Activated CD4-positive, alpha-beta T cell treated with anti-CD3 and anti-CD28 coated beads for 24 hours (primary cell): ENCODE measurements at places on chromosomes 7 and 10.

- DNase-seq, result no peak
Measured at GRCh38 chr7:148116195-148116594, 474.4 kb upstream of the C7orf33 start.

DNA sequence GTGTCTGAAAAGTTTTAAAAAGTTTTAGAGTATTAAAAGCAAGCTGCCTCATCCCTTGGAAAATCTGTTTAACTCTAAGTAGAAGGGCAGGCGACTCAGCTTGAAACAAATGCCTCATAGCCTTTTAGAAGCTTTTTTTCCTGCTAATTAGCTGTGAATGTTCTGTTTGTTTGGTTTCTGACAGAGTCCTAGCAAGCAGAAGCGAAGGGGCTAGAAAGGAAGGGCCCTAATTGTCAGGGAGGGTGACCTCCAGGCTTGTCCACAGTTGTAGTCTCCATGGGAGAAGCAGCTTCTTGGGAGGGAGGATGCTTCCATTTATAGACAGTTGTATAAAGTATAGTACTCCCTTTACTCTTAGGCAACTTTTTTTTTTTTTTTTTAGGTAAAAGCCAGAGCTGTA lies 90.9 kb downstream of the DNAJC1 start:
- no peak for DNase-seq

DNA sequence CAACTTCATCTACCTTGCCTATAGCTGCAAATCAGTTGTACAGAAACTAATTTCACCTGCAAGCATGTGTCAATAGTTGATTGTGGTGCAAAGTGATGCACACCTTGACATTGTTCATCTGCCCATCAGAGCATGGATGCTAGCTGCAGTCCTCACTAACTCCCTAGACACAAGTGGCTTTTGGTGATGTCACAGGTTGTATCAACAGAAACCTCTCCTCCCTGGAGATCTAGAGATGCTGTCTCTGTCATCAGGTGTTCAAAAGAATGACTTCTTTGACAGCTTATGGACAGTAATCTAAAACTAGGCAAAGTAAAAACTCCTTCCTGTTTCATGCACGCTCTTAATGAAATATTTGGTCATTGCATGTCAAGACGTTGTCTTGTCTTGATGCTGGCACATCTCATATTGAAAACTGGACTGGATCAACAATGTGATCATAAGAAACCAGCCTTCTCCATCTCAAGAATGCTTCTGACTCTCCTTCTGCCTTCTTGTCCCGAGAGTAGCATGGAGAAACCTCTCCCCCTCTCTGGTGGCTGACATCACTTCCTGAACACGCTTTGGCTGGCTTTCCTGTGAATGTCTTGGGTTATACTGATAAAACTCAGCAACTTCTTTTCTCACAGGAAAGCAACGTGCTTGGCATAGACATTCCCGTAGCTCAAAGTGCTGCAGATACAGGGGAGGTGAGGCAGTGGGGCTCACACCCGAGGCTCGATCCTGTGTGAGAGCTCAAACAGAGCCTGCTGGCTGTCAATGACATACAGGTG lies 176.2 kb upstream of the CDCA7L start:
- DNase-seq, result no peak

- DNase-seq, result no peak
Measured at GRCh38 chr7:108596560-108596959, 26.9 kb downstream of the DNAJB9 start.

GRCh38 chr7:78953726-78954363 lies 499.6 kb downstream of the MAGI2 start:
- DNase-seq, result no peak

GRCh38 chr10:23884670-23885069 lies 324.3 kb upstream of the KIAA1217 start:
- DNase-seq, result no peak

DNA sequence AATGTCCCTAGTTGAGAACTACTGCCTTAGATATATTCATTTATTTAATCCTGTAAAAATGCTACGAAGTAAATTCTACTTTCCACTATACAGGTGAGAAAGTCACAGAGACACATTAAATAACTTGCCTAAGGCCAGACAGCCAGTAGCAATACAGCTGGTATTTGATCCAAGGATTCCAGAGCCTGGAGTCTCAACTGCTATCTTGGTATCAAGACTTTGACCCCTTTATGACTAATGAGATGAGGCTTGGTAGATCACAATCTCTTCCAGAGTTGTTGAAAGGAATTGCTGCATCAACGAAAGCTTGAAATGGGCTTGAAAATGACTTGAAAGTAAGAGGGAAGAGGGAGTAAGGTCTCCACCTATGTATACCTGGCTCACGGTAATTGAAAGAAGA lies 83.3 kb downstream of the ORC5 start:
- DNase-seq, result no peak

DNA sequence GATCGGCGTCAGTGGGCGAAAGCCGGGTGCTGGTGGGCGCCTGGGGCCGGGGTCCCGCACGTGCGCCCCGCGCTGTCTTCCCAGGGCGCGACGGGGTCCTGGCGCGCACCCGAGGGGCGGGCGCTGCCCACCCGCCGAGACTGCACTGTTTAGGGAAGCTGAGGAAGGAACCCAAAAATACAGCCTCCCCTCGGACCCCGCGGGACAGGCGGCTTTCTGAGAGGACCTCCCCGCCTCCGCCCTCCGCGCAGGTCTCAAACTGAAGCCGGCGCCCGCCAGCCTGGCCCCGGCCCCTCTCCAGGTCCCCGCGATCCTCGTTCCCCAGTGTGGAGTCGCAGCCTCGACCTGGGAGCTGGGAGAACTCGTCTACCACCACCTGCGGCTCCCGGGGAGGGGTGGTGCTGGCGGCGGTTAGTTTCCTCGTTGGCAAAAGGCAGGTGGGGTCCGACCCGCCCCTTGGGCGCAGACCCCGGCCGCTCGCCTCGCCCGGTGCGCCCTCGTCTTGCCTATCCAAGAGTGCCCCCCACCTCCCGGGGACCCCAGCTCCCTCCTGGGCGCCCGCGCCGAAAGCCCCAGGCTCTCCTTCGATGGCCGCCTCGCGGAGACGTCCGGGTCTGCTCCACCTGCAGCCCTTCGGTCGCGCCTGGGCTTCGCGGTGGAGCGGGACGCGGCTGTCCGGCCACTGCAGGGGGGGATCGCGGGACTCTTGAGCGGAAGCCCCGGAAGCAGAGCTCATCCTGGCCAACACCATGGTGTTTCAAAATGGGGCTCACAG lies 1.1 kb downstream of the EGFR start:
- DNase-seq, result no peak

DNA sequence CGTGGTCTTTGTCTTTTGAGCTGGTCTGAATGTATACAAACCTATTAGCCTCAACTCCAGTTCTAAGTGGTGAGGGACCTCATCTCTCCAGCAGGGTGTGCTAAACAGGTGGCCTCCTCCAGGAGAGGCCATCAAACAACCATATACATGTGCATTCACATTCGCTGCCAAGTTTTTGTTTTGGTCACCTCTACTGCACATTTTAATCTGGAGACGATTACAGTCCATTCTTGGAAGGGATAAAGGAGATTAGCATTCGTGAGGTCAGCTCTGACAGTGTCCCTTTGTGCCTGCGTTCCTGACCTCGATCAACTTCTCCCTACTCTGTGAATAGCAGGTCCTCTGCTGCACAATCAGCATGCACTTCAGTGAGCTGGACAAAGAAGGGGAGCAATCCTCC lies 60.8 kb downstream of the RHOBTB1 start:
- no peak for DNase-seq

DNA sequence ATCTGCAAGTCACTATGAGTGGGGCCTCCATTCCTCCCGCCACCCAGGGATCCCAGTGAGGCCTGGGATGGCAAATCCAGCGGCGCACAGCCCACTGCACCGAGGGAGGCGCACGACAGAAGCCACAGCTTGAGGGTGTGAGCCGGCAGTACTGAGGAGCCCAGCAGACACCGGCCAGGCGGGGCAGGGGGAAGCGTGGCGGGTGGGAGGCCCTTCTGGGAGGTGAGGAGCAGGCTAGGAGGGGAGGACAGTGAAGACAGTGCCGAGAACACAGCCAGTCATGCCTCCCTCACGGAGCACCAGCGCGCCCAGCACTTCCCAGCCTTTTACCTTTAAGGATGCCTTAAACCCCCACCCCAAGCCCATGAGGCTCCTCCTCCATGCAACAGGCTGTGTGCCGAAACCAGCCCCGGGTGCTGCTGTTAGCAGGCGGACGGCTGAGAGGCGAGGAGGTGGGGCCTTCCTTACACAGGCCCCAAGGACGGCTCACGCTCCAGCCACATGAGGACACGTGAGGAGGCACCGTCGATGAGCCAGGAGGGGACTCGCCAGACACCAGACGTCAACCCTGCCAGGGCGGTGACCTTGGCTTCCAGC lies 258.5 kb downstream of the PTPRN2 start:
- no peak for DNase-seq

GRCh38 chr10:27998178-27998953 lies 513 bp downstream of the ODAD2 start:
- no peak for DNase-seq

- no peak for DNase-seq
Measured at GRCh38 chr7:28815928-28816373, 142.2 kb downstream of the TRIL start.

DNA sequence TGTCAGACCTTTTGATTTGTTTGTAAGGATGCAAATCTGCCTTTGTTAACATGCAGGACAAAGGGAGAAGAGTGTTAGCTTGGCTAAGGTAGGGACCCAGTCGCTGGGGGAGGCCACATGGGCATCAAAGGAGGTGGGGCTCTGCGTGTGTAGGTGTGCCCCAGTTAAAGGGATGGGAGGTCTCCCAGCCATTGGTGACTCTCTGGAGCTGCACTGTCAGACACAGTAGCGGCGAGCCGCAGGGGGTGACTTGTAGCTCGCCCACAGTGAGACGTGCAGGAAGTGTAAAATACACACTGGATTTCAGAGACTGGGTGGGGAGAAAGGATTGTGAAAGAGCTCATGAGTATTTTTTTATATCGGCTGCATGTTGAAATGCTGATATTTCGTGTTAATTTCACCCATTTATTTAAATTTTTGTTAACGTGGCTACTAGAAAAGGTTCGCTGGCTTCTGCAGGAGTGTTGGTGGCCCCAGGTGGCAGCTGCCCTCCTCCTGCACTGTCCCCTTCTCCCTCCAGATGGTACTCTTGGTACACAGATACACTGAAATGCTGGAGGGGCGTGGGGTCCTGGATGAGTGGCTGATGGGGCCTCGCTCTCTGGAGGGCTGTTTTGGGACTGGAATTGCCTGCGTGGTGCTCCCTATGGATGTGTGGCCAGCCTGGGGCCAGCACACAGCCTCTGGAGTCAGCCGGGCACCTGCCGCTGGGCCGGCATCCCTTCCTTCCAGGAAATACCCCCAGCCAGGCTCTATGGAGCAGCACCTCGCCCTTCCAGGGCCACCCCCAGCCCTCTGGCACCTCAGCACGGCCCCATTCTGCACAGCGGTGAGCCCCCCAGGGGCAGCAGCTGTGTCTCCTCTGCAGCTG lies 59.2 kb downstream of the LHPP start:
- no peak for DNase-seq

DNA sequence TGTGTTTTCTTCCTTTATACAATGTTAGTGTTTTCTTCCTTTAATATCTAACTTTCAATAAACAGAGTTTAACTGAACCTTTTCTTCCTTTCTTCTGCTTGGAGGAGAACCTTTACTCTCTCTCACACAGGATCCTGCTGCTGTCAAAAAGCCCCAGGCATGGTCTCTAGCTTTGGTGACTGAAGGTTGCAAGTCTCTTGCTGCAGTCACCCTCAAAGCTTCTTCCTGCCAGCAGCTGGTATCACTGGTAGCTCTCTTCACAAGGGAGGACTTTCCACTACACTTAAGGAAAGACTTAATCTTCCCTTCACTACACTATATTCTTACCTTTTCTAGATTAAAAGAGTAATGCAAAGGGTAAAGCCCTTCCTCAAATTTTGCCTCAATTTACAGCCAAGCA lies 153.4 kb downstream of the SGMS1 start:
- DNase-seq, result no peak

DNA sequence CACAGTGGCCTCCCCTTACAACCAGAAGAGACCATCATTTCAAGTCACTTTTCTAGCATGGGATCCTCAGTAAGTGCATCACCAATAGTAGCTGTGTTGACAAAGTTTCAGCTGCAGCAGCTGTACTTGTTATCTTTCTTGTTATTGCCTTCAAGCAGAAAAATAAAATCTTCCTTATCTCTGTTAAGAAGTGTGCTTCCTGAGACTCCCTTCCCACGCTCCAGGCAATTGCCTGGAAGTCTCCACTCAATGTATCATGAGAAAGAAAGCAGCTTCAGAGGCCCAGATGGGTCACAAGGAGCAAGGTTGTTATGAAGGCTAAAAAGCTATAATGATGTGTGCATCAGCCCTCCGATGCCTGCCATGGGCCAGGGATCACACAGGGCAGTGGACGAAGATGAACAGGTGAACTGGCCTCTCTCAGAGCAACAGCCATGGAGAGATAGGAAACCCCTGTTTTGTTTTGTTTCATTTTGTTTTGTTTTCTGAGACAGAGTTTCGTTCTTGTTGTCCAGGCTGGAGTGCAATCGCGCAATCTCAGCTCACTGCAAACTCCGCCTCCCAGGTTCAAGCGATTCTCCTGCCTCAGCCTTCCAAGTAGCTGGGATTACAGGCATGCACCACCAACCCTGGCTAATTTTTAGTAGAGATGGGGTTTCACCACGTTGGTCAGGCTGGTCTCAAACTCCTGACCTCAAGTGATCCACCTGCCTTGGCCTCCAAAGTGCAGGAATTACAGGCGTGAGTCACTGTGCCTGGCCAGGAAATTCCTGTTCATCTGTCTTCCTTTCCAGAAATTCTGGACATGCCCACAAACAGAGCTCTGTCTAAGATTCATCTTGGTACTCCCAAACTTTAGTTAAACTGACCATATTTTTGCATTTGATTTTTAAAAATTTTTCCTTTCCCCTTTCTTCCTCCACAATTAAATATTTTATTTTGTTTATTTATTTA lies 340.5 kb downstream of the TNS3 start:
- DNase-seq, result no peak

DNA sequence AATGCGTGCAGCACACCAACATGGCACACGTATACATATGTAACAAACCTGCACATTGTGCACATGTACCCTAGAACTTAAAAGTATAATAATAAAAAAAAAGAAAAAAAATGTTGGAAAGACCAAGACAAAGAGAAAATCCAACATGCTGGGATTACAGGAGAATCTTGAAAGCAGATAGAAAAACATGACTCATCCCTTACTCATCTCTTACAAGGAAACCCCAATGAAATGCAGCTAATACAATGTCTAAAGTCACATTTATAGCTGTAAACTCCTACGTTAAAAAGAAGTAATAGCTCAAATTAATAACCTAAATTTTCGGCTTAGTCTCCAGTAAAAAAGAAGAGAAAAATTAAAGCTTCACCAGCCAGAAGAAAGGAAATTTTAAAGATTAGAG lies 47.5 kb upstream of the DGKB start:
- DNase-seq, result no peak

GRCh38 chr7:1590476-1590875 lies 20.6 kb upstream of the PSMG3 start:
- DNase-seq, result no peak

DNA sequence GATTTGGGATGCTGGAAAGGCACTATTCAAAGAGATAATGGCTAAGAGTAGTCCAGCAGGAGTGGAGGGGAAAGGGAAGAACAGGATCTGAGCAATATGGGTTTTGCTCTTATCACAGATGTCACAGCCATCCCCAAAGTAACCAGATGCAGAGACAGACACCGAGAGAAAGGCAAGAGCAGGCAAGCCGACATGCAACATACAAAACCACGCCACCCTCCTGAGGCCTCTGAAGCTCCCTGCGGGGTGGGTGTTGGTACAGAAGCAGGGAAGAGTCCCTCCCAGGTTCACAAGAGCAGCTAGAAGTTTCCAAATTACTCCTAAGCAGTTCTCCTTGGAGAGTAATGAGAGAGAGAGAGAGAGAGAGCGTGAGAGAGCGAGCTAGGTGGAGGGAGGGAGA lies 10.8 kb upstream of the C10orf53 start:
- DNase-seq, result no peak

- no peak for DNase-seq
Measured at GRCh38 chr7:23418046-23418445, 52.2 kb downstream of the IGF2BP3 start.
